ENCODE measurements at places on chromosomes 6 and 20.

DNA sequence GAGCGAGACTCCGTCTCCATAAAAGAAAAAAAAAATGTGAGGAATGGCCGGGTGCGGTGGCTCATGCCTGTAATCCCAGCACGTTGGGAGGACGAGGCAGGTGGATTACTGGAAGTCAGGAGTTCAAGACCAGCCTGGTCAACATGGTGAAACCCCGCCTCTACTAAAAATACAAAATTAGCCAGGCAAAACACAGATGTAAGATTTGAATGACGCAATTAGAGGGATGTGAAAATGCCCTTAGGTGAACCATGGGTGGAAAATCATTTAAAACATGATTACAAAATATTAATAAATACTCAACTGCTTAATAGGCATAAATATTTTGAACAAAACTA, 20.9 kb downstream of the COL9A3 start:
- DNase-seq, result no peak

- no peak for DNase-seq
Measured at GRCh38 chr6:47161176-47161687, 119.1 kb upstream of the ADGRF1 start.

DNA sequence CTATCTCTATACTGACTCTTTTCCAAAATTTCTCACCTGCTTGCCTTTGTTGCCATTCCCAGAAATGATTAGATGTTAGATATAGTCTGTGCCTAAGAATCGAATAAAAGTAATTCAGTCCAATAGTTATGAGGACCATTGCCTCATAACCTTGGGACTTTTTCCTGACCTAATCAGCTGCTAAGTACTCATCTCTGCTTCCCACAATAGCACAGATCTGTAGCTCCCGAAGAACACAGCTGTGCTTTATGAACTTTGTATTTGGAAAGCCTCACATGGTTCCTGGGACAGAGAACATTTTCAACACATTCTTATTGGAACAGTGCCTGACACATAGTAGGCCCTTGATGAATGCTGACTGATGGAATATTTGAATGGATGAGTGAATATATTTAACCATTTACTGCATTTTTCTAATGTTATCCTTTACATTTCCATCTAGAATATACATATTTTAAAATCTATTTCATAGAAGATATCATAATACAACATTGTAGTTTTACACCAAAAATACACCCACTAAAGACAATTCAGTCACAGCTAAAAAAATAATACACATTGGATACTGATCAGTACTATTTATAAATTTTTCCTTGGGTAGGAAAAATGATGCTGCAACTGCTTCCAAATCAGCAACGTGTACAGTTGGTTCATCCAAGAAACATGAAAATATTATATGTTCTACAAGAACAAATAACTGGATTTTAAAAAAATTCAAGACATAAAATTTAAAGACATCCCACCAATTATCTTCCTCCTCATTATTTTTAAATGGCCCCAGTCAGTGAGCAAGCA, 53.9 kb downstream of the HS3ST5 start:
- no peak for DNase-seq

GRCh38 chr20:39547546-39548408, 585.6 kb downstream of the DHX35 start:
- no peak for DNase-seq

- no peak for DNase-seq
Measured at GRCh38 chr6:142478117-142478516, 176.3 kb downstream of the ADGRG6 start.

DNA sequence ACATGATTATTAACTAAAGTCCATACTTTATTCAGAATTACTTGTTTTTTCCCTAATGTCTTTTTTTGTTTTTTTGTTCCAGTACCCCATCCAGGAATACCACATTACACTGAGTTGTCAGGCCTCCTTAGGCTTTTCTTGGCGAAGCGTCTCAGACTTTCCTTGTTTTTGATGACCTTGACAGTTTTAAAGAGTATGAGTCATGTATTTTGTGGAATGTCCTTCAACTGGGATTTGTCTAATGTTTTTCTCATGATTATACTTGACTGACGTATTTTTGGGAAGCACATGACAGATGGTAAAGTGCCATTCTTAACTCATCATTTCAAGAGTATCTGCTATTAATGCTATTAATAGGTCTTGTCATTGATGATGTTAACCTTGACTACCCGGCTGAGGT, 23.6 kb downstream of the ENPP1 start:
- DNase-seq, result no peak

- DNase-seq, result no peak
Measured at GRCh38 chr6:13827032-13827431, 12.7 kb upstream of the MCUR1 start.

DNA sequence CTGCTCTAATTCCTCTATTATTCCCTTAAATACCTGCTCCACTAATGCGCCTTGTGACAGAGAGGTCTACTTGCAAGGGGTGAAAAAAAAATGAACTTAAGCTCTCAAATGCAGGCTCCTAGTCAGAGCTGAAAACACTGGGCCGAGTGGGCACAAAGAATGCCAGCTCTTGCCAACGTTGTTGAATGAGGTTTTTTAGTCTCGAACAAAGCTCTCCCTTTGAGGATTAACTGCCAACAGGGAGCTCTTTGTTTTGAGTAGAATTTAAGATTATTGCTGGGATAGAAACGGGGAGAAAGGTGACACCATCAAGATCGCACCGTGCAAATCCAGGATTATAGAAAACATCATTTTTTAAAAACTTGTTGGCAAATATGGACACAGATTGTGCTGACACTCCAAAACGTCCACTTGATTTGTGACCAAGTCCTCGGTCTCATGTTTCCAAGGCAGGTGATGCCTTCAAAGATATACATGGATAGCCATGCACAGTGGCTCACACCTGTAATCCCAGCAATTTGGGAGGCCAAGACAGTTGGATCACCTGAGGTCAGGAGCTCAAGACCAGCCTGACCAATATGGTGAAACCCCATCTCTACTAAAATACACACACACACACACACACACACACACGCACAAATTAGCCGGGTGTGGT, 163.2 kb downstream of the BMP7 start:
- DNase-seq, result no peak

GRCh38 chr6:34585512-34586061, 29.5 kb upstream of the SPDEF start:
- no peak for DNase-seq

- DNase-seq, result no peak
Measured at GRCh38 chr6:52210227-52210626, 24.1 kb downstream of the IL17A start.

Data from smooth muscle cell of the brain vasculature (primary cell).